ENCODE measurements at places on chromosomes 5 and 9.
A peak's percentile ranks its signal among the peaks of the same experiment; 100 is the strongest.

- H3K27me3 ChIP-seq, result no peaks in the 10 kb centered on the region
- H3K27ac ChIP-seq, result no peak overlapping the region
- no peaks in the 10 kb centered on the region for H3K36me3 ChIP-seq
- peak; percentile 70 for DNase-seq
- no peaks in the 10 kb centered on the region for H3K4me1 ChIP-seq
Measured at GRCh38 chr5:6820851-6821479, 107.7 kb downstream of the TENT4A start.

DNA sequence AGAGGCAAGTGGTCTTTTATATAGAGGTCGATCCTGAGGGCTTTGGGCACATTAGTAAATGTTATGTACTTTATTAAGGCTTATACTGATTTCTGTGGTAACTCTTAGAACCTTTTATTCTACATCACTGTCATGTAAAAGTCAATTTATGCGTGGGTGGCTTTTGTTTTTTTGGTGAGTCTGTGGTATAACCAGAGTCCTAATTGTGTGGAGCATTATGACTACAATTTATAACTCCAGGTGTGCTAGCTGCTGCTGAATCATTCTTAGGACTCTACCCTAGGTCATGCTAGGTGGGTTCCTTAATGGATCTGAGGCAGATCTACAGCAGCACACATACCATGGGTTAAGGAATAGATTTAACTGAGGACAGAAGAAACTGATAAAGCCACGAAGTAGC, 33.9 kb upstream of the KCNN2 start:
- no peak overlapping the region for H3K27ac ChIP-seq
- H3K4me3 ChIP-seq, result no peak overlapping the region
- no peaks in the 10 kb centered on the region for H3K4me1 ChIP-seq
- no peaks in the 10 kb centered on the region for H3K36me3 ChIP-seq

DNA sequence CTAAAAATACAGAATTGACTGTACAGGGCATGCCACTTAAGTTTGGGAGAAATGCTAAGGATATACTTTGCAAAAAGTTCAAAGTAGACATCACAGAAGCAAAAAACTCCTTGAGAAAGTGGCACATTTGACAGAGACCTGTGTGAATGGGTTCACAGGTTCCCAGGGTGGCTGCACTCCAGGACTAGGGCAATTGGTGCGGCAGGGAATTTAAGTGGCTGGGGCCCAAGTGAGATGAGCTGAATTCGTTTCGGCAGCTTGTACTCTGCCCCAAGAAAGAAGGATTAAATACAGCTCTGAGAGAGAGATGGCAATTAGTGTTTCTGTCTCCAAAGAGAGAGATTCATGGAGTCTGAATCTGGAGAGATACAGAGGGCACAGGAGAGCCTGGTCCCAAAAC, 280.1 kb downstream of the FBXL17 start:
- no peak overlapping the region for H3K27ac ChIP-seq
- no peaks in the 10 kb centered on the region for H3K4me1 ChIP-seq
- no peak for DNase-seq
- H3K36me3 ChIP-seq, result no peaks in the 10 kb centered on the region
- no peak overlapping the region for H3K4me3 ChIP-seq
- no peaks in the 10 kb centered on the region for H3K27me3 ChIP-seq

- 0 out of 2 replicates have a peak, but pooled peaks cover 2% of the 10 kb centered on the region for H3K36me3 ChIP-seq
- H3K4me3 ChIP-seq, result no peak overlapping the region
- peaks cover 9% of the 10 kb centered on the region for H3K4me1 ChIP-seq
- no peak for DNase-seq
Measured at GRCh38 chr5:138029944-138030343, 2.9 kb downstream of the FAM13B start.

- H3K4me1 ChIP-seq, result no peaks in the 10 kb centered on the region
- no peaks in the 10 kb centered on the region for H3K36me3 ChIP-seq
- no peaks in the 10 kb centered on the region for H3K27me3 ChIP-seq
- no peak overlapping the region for H3K4me3 ChIP-seq
- no peak overlapping the region for H3K27ac ChIP-seq
Measured at GRCh38 chr9:91978740-91979414, 28.8 kb upstream of the ROR2 start.

GRCh38 chr5:32589942-32590869, 4.8 kb downstream of the SUB1 start:
- H3K27me3 ChIP-seq, result no peaks in the 10 kb centered on the region
- DNase-seq, result peak; percentile 45
- H3K36me3 ChIP-seq, result peaks cover 75% of the 10 kb centered on the region
- H3K27ac ChIP-seq, result no peak overlapping the region

GRCh38 chr9:73114058-73114457, 37.6 kb upstream of the ANXA1 start:
- H3K4me3 ChIP-seq, result no peak overlapping the region
- H3K4me1 ChIP-seq, result peaks cover 24% of the 10 kb centered on the region
- no peaks in the 10 kb centered on the region for H3K27me3 ChIP-seq
- no peak for DNase-seq
- H3K27ac ChIP-seq, result no peak overlapping the region

DNA sequence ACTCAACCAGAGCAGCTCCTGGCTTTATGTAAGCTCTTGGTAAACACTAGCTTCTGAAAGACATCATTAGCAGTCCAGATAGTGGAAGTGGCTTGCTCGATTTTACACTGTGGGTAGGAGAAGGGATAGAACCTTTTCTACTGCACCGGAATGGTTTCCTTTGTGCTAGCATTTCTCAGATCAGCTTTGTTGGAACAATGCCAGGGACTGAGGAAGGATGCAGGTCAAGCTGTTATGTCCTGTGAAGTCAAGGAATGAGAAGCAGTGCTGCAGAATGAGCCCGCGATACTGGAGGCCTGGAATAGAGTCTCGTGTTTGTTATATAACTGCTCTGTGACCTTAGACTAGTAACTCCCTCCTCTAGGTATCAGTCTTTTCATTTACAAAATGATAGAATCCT, 233.6 kb downstream of the GABRB2 start:
- no peaks in the 10 kb centered on the region for H3K4me1 ChIP-seq
- H3K36me3 ChIP-seq, result no peaks in the 10 kb centered on the region
- H3K27me3 ChIP-seq, result no peaks in the 10 kb centered on the region
- no peak overlapping the region for H3K27ac ChIP-seq
- no peak overlapping the region for H3K4me3 ChIP-seq

GRCh38 chr9:135010921-135011320, 76.5 kb upstream of the OLFM1 start:
- no peak overlapping the region for H3K4me3 ChIP-seq

- no peaks in the 10 kb centered on the region for H3K36me3 ChIP-seq
- H3K4me3 ChIP-seq, result no peak overlapping the region
- no peaks in the 10 kb centered on the region for H3K4me1 ChIP-seq
- DNase-seq, result no peak
Measured at GRCh38 chr9:15369238-15369637, 53.4 kb upstream of the SNAPC3 start.

- no peaks in the 10 kb centered on the region for H3K36me3 ChIP-seq
- no peaks in the 10 kb centered on the region for H3K27me3 ChIP-seq
- H3K4me1 ChIP-seq, result peaks cover 33% of the 10 kb centered on the region
- no peak overlapping the region for H3K4me3 ChIP-seq
- no peak for DNase-seq
Measured at GRCh38 chr9:127022913-127023660, 99.3 kb downstream of the ANGPTL2 start.

- no peak for DNase-seq
- H3K36me3 ChIP-seq, result no peaks in the 10 kb centered on the region
- H3K27ac ChIP-seq, result no peak overlapping the region
- H3K4me1 ChIP-seq, result no peaks in the 10 kb centered on the region
Measured at GRCh38 chr5:139901986-139902385, 106.4 kb downstream of the PSD2 start.

DNA sequence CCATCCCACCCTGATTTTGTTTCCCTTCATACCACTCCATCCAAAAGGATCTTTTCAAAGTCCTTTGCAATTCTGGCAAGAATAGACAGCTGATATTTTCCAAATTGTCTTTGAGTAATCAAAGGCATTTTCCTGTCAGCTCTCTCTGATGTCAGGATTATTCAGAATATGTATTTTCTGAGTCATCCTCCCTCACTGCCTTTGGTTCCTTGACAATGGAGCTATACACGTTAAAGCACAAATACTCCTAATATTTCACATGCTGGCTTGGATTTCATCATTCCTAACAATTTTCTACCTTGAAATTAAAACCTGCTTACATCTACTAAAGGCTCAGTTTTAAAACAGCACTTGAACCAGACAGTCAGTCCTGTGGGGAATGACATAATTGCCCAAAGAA, 379.4 kb downstream of the GADD45G start:
- no peak overlapping the region for H3K4me3 ChIP-seq
- H3K36me3 ChIP-seq, result no peaks in the 10 kb centered on the region
- H3K27me3 ChIP-seq, result no peaks in the 10 kb centered on the region
- H3K27ac ChIP-seq, result no peak overlapping the region
